Lower leg skin (tissue), 4 donors: ENCODE measurements at places on chromosomes 7 and 10.
A peak's percentile ranks its signal among the peaks of the same experiment; 100 is the strongest.

DNA sequence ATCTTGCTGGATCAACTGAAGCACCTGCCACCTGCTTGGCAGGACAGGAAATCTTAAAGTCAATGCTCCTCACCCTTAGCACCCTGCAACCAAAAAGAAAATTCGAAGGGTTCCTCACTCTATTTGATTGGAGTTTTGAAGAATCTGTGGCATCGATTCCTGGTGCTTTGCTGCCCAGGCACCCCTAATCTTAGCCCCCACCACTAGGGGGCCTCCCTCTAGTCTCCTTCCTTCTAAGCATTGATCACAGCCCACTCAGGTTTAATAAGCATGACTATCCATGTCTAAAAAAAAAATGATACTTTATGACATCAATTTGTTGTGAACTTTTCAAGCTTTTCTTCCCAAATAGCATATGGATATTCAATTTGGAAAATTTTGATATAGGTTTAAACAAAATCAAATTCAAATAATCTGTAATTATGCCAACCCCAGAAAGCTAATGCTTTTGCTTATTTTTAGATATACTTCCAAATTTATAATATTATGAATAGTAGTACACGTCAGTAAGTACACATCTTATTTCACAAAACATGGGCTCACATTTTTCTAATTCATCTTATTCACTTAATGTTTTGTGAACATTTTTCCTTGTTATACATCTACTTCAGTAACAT lies 45.3 kb downstream of the NRG3 start:
- no peak for DNase-seq

GRCh38 chr7:7433811-7434210 lies 101.9 kb downstream of the COL28A1 start:
- DNase-seq = no peak

DNA sequence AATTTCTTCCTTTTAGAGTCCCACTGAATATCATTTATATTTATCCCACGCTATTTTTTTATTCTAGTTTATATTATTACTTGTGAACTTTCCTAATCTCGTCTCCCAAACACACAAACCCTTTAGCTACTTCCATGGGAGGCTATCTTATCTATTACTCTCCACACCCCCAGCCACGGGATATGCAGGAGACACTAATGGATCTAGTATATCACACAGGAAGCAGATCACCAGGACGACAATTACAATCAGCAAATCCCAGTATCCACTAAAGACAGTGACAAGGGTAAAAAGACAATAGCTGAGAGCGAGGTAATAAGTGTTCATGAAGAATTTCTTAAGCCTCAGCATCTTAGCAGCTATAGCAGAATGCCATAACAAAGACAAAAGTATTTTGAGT lies 3.8 kb upstream of the AKR1E2 start:
- DNase-seq = no peak

GRCh38 chr10:71363936-71364335 lies 32.8 kb upstream of the CDH23 start:
- no peak for DNase-seq

DNA sequence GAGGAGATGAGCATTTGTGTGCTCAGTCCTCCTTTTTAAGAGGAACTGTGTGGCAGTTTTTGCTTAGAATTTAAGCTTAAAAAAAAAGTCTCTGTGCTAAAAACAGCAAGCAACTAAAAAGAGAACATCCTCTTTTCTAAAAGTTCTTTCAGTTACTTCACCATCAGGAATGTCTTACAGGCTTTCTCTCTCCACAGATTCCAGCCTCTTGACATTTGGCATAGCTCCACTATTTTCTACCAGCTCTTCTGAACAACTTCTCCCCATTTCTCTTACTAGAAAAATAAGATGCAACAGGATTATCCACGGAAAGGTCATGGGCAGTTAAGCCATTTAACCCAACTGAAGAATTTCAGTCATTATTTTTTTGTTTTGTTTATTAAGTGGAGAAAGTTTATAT lies 13.2 kb downstream of the PCLO start:
- DNase-seq = no peak

DNA sequence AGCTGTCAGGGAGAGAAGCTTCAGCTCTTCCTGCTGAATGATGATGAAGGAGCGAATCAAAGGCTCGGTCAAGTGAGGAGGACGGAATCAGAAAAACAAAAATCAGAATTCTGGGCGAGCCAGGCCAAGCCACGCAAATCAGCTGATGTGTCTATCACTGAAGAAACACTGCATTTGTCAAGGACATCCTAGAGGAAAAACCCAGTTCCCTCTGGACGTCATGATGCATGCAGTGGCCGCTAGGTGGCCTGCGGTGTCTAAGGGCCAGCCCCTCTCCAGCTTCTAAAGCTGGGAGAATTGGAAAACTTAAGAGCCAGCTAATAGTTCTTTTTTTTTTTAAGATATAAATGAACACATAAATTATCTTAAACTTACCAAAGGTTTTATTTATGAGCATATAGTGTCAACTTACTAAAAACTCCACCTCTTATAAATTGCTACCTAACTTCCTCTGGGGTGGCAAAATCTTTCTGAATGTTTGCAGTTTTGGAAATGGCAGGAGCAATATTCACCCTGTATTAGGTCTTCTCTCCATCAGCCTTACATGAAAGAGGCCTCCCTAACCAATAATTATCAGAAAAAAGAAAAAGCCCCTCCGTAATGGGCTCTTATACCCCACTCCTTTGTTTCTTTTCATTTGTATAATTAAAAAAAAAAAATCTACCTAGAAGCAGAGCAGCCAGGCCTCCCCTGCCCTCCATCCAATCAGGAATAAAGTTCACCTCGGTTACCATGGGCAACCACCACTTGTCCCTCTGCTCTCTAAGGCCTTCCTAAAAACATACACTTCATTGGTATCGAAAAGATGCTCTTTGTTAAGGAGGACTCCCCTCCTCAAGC lies 186.8 kb downstream of the USP6NL start:
- no peak for DNase-seq

- no peak for DNase-seq
Measured at GRCh38 chr7:1466524-1467271, 7.4 kb upstream of the MICALL2 start.

- no peak for DNase-seq
Measured at GRCh38 chr10:28986117-28986792, 302.6 kb upstream of the LYZL1 start.

- DNase-seq = no peak
Measured at GRCh38 chr7:149175150-149175549, 20.2 kb upstream of the ZNF282 start.

DNA sequence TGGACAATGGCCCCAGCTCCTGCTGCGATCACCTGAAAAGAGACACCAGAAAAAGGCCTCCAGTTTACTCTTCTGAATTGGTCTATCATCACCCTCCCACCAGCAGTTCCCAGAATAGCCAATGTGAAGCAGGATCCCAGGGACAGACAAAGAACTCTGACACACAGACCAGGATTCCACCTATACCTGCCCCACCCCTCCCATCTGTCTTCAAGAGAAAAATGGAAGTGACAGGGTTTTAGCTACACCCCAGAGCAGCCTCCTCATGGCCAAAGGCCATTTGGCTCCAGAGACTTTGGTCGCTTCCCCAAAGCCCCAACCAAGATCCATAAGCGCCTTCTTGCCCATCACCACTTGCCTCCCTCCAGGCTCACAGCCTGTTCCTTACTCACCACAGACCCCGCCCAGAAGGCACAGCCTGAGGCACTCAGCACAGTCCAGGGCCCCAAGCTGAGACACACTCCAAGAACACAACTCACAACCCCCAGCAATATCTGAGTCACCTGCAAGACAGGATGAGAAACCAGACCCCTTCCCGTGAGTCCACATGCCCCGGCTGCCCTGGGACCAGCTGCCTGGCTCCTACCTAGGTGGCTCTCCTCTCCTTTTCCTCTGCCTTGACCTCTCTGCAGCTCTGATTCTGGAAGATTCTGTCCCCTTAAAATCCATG lies 6.5 kb downstream of the TMEM176B start:
- no peak for DNase-seq

DNA sequence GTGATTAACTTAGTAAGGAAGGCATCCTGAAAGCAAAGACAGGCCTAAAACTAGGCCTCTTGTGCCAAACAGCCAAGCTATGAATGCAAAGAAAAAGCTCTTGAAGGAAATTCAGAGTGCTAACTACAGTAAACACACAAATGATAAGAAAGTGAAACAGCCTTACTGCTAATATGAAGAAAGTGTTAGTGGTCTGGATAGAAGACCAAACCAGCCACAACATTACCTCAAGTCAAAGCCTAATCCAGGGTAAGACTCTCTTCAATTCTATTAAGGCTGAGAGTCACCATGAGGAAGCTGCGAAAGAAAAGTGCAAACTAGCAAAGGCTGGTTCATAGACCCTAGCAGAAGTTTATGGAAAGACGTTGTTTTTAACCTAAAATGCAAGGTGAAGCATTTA lies 66.0 kb downstream of the IPMK start:
- no peak for DNase-seq

DNA sequence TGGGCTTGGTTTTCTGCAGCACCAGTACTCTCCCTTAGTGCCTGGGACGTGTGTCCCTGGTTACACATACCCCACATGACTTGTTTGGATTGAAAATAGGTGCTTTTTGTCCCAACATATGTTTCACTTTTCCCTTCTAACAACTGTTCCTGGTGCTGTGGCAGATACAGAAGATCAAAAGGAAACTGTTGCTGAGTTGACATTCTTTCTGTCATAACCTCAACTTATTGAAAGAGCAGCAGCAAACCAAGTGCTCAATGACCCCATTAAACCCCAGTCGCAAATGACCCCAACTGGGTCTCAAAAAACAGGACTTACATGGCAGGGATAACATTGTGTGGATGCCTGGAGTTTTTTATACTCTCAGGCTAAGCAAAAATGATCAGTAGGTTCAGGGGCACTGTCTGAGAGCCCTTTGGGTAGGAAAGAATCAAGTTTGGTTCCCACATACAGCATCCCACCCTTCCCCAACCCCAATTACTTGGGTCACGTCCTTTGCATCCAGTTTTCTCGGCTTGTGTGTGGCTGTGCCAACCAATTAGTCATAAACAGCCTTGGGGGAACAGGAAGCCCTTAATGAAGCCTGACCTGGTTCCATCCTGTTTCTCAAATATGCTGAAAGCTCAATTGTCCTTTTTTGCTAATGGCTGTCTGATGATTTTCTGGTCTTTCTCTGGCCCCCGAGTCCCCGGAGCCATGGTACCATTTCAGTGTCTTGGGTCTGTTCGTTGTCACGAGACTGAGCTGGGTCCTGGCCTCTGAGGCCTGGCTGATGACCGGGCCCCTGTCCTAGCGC lies 4.9 kb downstream of the HKDC1 start:
- DNase-seq = no peak

DNA sequence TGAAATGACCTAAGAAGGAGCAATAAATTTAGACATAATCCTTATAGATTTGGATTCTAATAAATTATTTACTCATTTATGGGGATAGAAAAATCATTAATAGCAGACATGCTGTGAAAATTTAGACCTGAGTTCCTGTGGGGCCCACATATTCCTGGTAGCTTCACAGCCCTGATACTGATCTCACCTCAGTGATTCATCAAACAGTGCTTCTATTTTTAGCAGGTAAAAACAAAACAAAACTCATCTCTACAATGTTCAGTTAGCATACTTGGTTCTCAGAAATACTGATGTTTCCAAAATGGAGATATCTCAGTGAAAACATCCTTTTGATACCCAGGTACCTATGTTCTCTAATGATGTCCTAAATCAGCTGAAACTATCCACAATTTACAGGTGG lies 841.1 kb upstream of the SORCS1 start:
- DNase-seq = no peak

GRCh38 chr7:27111751-27112277 lies 9.3 kb upstream of the HOXA2 start:
- no peak for DNase-seq

- no peak for DNase-seq
Measured at GRCh38 chr7:103297837-103298179, 573 bp downstream of the PMPCB start.

DNA sequence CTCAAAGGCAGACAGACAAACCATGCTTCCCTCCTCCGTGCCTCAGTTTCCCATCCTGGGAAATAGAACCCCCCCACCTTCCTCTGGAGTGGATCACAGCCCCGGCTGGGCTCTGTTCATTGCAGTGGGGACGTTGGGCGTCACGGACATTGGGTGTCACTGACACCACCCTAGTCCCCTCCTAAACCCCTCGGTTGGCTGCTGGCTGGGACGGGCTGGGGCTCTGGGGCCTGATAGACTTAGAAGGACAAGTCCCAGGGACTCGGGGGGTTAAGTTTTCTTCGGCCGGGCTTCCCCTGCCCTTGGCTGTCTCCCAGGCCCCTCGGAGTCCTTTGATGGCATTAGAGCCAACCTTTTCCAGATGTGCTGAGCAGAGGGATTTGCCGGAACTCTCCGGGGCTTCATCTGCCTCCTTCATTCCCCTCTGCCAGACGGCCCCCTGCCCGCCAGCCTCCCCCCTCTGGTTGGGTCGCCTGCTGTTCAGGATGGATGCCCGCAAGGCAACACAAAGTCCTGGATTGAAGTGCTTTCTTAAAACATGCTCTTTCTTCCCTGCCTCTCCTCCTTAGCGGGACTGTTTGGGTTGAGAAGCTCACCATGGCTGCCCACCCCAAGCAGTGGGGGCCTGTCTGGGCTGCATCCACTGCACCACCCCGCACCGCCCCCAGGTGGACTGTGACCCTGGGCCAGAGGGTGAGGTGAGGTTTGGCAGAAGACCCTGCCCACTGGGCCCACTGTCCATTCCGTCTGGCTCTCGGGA lies 73.0 kb downstream of the COL26A1 start:
- DNase-seq = no peak

DNA sequence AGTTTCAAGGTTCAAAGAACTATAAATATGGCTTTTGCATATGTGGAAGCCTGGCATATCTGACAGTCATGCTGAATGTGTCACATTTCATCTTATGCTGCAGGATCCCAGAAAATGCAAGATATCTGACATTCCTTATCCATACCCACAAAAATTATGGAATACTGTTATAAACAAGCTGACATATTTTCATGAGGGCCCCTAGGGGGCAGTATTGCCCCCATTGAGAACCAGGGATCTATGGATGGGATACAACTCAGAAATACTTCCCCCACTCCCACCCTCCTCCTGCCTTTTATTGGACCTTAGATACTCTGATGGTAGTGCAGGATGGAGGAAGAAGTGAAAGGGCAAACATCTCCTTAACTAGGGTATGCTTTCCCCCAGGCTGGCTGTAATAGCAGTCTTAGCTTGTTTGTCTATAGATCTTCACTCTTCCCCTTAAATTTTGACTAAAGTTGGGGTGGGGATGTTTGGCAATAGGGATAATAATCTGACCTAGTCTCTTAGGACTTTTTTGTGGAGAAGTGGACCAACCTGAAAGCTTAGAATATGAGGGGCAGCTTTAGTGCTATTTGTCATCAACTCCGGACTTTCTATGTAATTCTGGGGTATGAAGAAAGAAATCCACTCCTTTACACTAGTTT lies 3.5 kb upstream of the GNGT1 start:
- no peak for DNase-seq

GRCh38 chr10:108911814-108912541 lies 1011.3 kb downstream of the XPNPEP1 start:
- DNase-seq = peak; percentile 37
